Motor neuron (in vitro differentiated cells): ENCODE measurements at places on chromosomes 4 and X.

DNA sequence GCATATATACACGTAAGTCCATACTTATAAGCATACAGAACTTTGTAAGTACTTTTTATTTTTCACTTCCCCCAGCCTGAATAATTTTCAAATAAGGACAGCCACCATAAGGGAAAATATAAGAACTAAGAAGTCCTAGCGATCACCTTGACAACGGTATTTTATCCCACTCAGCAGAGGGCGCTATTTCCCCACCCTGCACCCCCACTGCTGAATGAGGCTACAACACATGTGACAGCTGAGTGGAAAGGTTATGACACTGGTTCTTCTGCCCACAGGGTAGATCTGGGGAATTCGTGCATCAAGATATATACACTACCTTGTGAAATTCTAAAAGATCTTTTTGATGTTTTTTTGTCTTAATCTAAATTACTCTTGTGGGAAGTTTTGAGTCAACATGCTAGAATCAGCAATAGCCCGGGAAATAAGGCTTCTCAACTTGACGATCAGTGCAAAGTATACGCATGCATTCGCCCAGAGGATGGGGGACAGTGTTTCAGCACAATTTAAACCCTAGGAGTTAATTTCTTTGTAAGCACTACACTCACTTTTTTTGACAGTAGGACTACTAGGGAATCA is 151.5 kb downstream of the CORIN start:
- peak; percentile 32 for ATAC-seq

DNA sequence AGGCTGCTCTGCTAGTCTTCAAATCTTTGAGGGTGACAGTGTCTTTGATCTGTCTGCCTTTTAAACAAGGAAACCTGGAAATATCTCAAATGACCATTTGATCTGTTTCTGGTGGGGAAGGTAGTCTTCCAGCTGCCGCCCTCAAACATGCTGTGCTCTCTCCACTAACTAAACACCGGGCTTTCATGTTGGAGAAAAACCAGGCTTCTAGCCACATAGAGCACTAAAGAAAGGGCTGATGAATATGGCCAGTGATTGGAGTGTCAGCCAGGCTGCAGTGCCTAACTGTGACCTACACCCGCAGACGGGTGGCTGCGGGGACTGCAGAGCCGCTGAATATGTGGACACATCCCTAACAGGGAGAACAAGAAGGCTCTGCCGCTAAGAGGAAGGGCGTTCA is 85.9 kb downstream of the UNC5C start:
- no peak for ATAC-seq

DNA sequence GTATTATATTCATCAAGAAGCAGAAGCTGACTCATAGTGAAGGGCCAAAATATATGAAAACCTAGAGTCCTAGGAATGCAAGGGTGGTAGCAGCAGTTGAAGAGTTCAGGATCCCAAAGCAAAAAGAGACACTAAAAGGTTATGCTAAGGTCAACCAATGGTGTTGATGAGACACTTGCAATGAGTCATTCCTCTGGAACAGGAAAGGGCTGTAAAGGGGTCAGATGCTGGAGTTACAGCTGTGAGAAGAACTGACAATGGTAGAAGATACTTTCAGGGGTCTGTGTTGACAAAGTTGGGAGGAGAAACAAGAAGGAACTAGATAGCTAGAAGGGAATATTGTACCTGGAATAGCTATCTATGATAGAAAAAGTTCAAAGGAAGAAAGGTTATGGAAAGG is 47.5 kb downstream of the ZGRF1 start:
- ATAC-seq = peak; percentile 73

- ATAC-seq = no peak
Observed at GRCh38 chr4:68466185-68466584, 18.9 kb downstream of the TMPRSS11E start.

DNA sequence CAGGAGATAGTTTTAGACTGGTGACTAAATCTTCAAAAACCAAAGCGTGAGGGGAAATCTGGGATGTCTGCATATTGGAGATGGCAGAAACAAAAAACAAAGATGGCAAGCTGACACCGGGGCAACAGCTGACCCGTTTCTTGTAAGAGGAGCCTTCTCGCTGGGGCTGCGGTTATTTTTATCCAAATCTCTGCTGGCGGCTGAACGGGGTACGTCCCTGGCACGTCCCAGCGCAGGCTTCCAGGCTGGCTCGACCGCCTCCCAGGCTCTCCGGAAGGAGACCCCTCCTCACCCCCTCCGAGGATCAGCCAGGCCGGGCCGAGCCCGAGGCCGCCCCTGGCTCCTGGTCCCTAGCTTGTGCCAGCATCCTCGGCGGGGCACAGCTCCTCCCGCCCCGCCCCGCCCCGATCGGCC is 403 bp downstream of the SGCB start:
- ATAC-seq = peak; percentile 59

DNA sequence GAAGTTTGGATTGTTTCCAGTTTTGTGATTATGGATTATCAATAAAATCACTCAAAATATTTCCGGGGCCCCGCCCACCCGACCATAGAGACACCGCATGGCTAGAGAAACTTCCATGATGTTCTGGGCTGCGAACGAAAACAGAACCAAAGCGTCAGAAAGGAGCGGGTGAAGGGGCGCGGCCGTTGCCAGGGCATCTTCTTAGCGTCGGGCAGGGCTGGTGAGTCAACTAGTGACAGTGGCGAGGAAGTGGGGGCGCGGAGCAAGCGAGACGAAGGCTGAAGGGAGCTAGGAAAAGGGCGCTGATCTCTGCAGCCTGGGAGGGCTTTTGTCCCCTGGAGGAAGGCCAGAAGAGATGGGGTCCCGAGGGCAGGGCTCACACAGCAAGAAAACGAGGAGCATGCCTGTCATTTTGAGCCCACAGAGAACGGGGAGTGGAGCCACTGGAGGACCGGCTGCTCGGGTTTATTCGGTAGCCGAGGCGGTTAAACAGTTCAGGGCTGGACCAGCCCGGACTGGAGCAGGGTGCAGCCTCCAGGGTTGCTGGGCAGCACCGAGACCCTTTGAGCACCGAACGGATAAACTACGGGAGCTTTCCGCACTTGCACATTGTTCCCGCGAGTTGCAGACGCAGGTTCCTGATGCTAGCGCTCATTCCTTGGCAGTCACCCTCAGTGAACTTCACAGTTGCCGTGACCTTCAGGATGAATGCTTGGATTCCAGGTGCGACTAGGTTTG is 298.1 kb upstream of the TRPC5 start:
- no peak for ATAC-seq

DNA sequence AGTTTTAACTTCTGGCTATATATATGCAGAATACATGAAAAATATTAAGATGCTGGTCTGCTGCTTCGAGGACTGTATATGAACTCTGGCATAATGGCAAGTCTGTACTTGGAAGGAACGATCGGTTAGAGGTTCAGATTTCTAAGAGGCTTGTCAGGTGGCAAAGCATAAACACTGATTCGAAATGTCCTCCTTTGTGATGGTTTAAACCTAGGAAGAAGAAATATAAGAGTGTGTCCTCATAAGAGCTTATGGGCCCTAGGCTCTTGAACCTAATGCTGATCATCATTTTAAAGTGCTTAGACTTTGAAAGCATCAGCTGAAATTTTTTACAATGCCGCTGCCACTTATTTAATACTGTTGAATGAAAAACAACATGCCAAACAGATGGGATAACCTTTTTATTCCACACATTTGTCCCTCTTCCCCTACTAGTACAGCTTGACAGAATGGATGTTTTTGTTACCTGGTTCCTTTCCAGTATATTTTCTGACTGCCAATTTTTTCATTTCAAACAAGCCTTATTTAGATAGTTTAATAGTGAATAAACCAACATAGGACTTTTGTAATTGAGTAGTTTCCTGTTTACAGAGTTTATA is 8.8 kb downstream of the SPRY1 start:
- ATAC-seq = no peak

DNA sequence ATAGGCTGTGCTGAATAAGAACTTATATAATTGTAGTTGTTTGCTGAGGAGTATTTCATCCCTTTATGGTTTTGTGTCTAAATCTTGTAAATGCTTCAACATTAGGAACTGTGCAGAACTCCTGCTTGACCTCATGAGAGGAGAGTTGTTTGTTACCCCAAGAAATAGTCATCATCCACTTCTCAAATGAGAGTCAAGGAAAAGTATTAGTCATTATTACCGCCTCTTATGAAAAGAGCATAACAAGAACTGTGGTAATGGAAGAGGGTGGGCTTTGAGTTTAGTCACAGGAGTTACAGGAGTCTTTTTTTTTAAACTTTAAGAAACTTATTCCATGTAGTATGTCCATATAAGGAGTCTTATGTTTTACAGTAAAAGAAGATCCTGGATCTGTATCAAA is 132.9 kb downstream of the RAP1GDS1 start:
- no peak for ATAC-seq

- ATAC-seq = peak; percentile 37
Observed at GRCh38 chrX:129759576-129760061, 20.1 kb upstream of the SASH3 start.

DNA sequence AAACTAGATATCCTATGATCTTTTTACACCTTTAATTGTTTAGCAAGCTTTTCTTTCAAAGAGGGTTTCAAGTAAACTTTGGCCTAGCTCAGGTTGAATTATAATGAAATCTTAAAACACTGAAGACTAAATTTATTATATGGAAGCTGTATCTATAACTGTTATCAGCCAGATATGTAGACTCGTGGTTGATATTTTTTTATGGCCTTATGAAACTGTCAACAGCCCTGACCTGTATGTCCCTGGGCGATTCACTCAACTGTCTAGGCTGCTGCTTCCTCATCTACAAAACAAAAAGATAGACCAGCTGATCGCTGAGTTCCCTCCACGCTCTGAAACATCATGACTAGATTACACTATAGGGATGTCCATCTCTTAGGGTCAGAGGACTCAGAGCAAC is 21.2 kb upstream of the PDK3 start:
- ATAC-seq = no peak

- ATAC-seq = peak; percentile 95
Observed at GRCh38 chrX:1807301-1807731, 192.5 kb downstream of the ASMT start.

DNA sequence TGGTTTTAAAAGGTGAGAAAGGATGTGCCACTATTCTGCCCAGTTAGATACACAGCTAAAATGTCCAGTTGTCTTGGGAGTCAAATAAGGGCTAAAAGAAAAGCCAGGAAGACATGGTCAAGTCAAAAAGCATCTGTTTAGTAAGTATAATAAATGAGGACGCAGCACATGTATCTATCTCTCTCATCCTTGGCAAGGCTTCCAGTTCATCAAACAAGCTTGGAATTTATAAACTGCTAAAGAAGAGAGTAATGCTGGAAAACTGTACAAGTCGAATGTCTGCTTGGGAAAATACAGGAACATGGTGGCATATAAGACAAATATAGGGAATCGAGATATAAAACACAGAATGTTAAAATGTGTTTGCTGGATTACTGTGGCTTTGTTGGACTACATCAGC is 106.7 kb downstream of the GPC3 start:
- no peak for ATAC-seq

- ATAC-seq = no peak
Observed at GRCh38 chr4:138087066-138087719, 155.0 kb downstream of the SLC7A11 start.

DNA sequence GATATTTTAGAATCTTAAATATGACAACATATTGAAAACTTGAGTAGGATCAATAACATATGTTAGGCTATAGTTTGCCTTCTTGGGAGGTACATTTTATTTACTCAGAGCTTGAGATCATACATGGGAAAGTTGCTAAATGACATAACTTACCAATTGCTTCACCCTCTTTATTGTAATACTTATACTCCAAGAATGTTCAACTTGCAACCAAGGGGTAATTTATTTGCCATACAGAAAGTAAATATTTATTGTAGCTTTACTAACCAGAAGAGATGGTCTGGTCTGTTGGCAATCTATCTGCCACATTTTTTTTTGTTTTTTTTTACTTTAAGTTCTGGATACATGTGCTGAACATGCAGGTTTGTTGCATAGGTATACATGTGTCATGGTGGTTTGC is 426.6 kb downstream of the ARHGAP24 start:
- no peak for ATAC-seq
